Caco-2 (cell line): ENCODE measurements at places on chromosomes 3 and 15.

DNA sequence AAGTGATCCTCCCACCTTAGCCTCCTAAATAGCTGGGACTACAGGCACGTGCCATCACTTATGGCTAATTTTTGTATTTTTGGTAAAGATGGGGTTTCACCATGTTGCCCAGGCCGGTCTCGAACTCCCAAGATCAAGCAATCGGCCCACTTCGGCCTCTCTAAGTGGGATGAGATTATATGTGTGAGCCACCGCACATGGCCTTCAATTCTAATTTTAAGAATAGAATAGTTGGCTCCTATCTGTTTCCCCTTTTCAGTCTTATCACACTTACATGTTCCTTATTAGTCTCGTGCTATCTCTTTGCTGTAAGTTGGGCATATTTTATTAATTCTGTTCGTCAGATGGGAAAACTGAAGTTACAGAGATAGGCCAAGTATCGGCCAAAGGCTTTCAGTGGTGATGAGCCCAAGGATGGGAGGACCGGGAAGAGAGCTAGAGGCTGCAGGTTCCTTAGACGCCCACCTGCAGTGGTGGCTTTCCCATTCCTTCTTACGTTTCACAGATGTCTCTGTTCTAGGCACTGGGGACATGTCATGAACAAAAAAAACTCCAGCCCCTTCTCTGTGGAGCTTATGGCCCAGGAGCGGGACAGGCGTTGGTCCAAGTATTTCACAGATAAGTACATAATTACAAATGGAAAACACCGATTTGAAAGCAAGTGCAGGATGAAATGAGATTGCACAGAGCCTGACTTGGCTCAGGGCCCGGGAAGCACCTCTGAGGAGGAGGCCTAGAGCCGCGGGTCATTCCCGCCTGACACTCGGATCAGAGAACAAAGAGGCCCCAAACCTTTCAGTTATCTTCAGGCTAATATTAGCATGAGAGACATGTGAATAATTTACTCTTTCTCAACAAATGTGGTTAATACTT is 91.1 kb upstream of the KLF13 start:
- no peaks in the 10 kb centered on the region for H3K36me3 ChIP-seq
- DNase-seq = no peak
- H3K27ac ChIP-seq = no peak overlapping the region
- no peak overlapping the region for H3K4me3 ChIP-seq
- H3K27me3 ChIP-seq = no peaks in the 10 kb centered on the region; the same call in 1 of the 2 replicates

- H3K27ac ChIP-seq = no peak overlapping the region
- no peaks in the 10 kb centered on the region for H3K4me1 ChIP-seq
- H3K36me3 ChIP-seq = no peaks in the 10 kb centered on the region
- DNase-seq = no peak
- H3K27me3 ChIP-seq = no peaks in the 10 kb centered on the region
Observed at GRCh38 chr3:189909573-189909972, 211.1 kb downstream of the P3H2 start.

DNA sequence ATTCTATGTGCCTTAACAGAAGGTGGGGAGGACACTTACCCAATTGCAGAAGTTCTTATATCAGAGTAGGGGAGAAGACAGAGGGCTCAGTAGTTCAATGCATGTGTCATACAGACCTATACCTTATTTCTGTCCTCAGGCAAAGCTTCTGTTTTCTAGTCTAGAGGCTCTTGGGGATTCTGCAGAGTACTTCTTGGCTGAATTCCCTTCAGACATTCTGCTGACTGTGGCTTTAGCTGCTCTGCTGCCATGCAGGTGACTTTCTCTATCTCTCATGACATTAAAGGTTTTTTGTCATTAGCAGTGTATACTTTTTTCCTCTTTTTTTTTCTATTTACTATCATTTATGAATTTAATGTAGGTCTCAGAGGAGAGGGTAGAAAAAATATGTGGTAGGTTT is 172.8 kb upstream of the PLSCR5 start:
- H3K27ac ChIP-seq = no peak overlapping the region
- DNase-seq = no peak
- no peak overlapping the region for H3K4me3 ChIP-seq
- H3K4me1 ChIP-seq = no peaks in the 10 kb centered on the region
- no peaks in the 10 kb centered on the region for H3K36me3 ChIP-seq
- H3K27me3 ChIP-seq = no peaks in the 10 kb centered on the region

DNA sequence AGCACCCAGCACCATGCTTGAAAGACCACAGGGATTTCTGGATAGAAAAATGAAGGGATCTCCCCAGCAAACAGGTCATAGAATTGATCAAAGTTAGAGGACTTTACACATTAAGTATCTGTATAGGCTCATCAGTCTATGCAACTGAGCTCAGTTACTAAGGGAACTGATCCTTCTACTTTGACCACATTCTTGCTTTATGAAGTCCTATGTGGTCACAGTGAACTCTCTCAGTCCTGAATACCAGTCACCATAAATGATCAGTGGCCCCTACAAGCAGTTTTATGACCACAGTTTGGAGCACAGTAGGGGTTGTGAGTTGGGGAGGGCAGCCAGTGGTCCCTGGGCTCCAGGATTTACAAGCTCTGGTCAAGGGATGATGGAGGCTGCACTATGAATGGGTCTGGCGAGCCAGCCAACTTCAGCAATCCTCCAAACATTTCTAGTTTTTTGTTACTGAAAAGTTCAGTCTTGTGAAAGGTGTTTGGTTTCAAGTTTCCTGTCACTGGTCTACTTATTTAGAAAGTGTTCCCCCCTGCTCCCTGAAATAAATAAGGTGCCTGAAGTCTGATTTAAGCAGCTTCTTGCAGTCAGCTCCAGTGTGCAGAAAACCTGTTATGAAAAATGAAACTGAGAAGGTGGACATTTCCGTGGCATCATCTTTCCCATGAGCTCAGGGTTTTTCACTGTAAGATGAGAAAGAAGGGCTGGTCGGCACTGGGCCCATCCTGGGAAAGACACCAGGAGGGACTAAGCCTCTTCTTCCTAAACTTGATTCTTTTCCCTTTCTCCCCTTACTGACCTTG is 75.5 kb downstream of the DAPK2 start:
- peaks cover 16% of the 10 kb centered on the region for H3K4me1 ChIP-seq
- H3K27me3 ChIP-seq = no peaks in the 10 kb centered on the region
- no peak overlapping the region for H3K27ac ChIP-seq
- DNase-seq = no peak
- H3K36me3 ChIP-seq = no peaks in the 10 kb centered on the region

GRCh38 chr3:122356402-122356801 is 26.6 kb downstream of the MIX23 start:
- H3K27me3 ChIP-seq = no peaks in the 10 kb centered on the region
- peaks cover 3% of the 10 kb centered on the region for H3K36me3 ChIP-seq
- 0 out of 2 replicates have a peak, but pooled peaks cover under 1% of the 10 kb centered on the region for H3K4me1 ChIP-seq
- DNase-seq = peak; percentile 50

- DNase-seq = peak; percentile 57
- H3K4me1 ChIP-seq = no peaks in the 10 kb centered on the region; the same call in 1 of the 2 replicates
- H3K36me3 ChIP-seq = no peaks in the 10 kb centered on the region
- no peaks in the 10 kb centered on the region for H3K27me3 ChIP-seq
- no peak overlapping the region for H3K4me3 ChIP-seq
Observed at GRCh38 chr3:160948273-160948672, 156.9 kb downstream of the B3GALNT1 start.

DNA sequence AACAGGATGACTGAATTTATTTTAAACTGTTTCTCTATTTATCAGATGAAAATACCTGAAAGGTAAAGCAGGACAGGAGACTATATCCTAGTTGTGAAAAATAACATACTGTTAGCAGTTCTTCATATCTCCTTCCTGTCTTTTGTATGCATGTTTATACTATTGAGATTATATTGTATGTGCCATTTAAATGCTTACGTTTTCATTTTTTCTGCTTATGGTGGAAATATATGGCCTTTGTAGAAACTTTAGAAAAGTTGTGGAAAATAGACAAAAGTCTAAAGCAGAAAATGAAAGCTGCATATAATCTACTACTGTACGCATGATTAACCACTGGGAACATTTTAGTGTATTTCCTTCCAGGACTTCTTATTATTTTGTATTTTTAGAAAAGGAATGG is 2.1 kb upstream of the PPM1L start:
- peaks cover 11% of the 10 kb centered on the region for H3K4me1 ChIP-seq
- no peaks in the 10 kb centered on the region for H3K36me3 ChIP-seq
- peak overlapping the region; percentile 63 for H3K4me3 ChIP-seq
- H3K27ac ChIP-seq = no peak overlapping the region
- H3K27me3 ChIP-seq = no peaks in the 10 kb centered on the region; the same call in 1 of the 2 replicates
- no peak for DNase-seq

GRCh38 chr3:35549690-35550089 is 89.6 kb upstream of the ARPP21 start:
- no peak overlapping the region for H3K4me3 ChIP-seq
- no peak overlapping the region for H3K27ac ChIP-seq
- DNase-seq = no peak
- H3K36me3 ChIP-seq = no peaks in the 10 kb centered on the region

DNA sequence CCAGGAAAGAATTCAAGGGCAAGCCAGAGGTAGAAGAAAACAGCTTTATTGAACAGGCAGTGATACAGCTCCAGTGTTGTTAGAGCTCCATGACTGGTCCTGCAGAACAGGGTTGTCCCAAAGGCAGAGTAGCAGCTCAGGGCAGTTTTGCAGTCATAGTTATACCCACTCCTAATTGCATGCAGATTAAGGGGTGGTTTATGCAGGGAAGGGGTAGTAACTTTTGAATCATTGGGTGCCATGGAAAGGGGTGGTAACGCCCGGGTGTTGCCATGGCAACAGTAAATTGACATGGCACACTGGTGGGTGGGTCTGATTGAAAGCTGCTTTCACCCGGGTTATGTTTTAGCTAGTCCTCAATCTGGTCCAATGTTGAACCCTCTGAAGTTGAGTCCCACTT is 9.7 kb upstream of the RAB6B start:
- H3K4me1 ChIP-seq = no peaks in the 10 kb centered on the region
- H3K27me3 ChIP-seq = no peaks in the 10 kb centered on the region
- no peaks in the 10 kb centered on the region for H3K36me3 ChIP-seq
- H3K27ac ChIP-seq = no peak overlapping the region
- no peak for DNase-seq
- no peak overlapping the region for H3K4me3 ChIP-seq

GRCh38 chr3:132352556-132353143 is 35.4 kb downstream of the ACP3 start:
- no peak overlapping the region for H3K4me3 ChIP-seq
- no peak overlapping the region for H3K27ac ChIP-seq
- H3K27me3 ChIP-seq = no peaks in the 10 kb centered on the region
- H3K36me3 ChIP-seq = no peaks in the 10 kb centered on the region
- DNase-seq = peak; percentile 61

- H3K27ac ChIP-seq = no peak overlapping the region
- no peak overlapping the region for H3K4me3 ChIP-seq
- DNase-seq = no peak
- no peaks in the 10 kb centered on the region for H3K4me1 ChIP-seq
- no peaks in the 10 kb centered on the region for H3K27me3 ChIP-seq
Observed at GRCh38 chr3:83765956-83766355, 1192.8 kb upstream of the CADM2 start.

- no peaks in the 10 kb centered on the region for H3K27me3 ChIP-seq
- no peak for DNase-seq
- no peak overlapping the region for H3K4me3 ChIP-seq
- H3K36me3 ChIP-seq = no peaks in the 10 kb centered on the region
- no peaks in the 10 kb centered on the region for H3K4me1 ChIP-seq
- no peak overlapping the region for H3K27ac ChIP-seq
Observed at GRCh38 chr3:23041918-23042696, 161.0 kb upstream of the UBE2E2 start.

GRCh38 chr3:106773795-106774194 is 603.4 kb upstream of the CCDC54 start:
- DNase-seq = no peak
- H3K4me1 ChIP-seq = no peaks in the 10 kb centered on the region
- no peaks in the 10 kb centered on the region for H3K36me3 ChIP-seq
- H3K4me3 ChIP-seq = no peak overlapping the region

DNA sequence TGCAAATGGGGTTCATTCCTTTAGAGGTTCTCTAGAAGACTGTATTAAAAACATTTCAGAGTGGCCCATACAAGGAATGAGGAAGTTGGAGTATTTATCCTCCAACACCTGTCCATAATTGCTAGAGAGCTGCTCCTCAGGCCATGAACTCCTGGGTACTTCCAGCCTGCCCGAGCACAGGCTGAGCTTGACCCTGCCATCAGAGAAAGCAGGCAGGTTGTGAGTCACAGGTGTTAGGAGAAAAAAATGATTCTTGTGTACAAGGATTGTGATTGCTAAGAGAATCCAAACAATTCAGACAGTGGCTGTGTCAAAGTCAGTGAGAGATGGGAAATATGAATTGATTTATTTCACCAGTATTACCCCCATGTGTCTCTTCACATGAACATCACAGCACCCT is 156.8 kb upstream of the GADL1 start:
- H3K36me3 ChIP-seq = no peaks in the 10 kb centered on the region
- DNase-seq = no peak
- no peaks in the 10 kb centered on the region for H3K27me3 ChIP-seq
- no peaks in the 10 kb centered on the region for H3K4me1 ChIP-seq
- H3K27ac ChIP-seq = no peak overlapping the region
- H3K4me3 ChIP-seq = no peak overlapping the region

GRCh38 chr15:58947179-58947578 is 13.7 kb upstream of the SLTM start:
- no peak for DNase-seq
- no peaks in the 10 kb centered on the region for H3K36me3 ChIP-seq
- H3K4me3 ChIP-seq = no peak overlapping the region
- no peaks in the 10 kb centered on the region for H3K27me3 ChIP-seq
- H3K4me1 ChIP-seq = 0 out of 2 replicates have a peak, but pooled peaks cover 4% of the 10 kb centered on the region
